ENCODE measurements at places on chromosomes 1 and 21.

- DNase-seq: no peak
These were observed 14.4 kb upstream of the ERVH48-1 start for GRCh38 chr21:42939582-42940413.

DNA sequence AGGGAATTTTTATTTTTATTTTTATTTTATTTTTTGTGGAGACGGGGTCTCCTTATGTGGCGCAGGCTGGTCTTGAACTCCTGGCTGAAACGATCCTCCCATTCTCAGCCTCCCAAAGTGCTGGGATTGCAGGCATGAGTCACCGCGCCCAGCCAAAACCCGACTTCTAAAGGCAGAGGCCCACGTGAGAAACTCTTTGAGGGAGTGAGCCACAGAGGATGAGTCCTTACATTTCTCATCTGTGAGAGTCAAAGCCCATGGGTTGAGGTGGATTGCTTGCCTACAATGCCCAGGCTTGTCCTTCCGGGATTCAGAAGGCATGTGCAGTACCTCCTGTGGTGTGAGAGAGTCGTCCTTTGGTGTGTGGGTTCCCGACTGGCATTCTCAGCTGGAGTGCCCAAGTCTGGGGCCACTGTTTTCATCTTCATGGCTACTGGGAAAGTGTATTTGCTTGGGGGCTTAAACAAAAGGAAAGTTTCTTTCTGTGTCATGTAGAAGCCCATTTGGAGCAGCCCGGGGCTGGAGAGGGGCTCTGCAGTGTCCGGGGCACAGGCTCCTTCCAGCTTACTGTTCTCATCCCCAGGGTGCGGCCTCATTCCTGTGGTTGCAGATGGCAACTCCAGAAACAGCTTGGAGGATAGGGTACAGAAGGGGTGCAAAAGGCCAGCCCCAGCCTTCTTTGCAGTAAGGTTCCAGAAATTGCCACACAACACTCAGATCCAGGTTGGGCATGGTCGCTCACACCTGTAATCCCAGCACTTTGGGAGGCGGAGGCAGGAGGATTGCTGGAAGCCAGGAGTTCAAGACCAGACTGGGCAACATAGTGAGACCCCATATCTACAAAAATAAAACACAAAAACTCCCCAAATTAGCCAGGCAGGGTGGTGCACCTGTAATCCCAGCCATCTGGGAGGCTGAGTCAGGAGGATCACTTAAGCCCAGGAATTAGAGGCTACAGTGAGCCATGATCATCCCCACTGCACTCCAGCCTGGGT, 29.4 kb upstream of the CSF3R start:
- DNase-seq: no peak

GRCh38 chr1:1353389-1354151, 4.4 kb upstream of the DVL1 start:
- DNase-seq: no peak

GRCh38 chr1:173418107-173418985, 58.8 kb upstream of the PRDX6 start:
- DNase-seq: no peak

DNA sequence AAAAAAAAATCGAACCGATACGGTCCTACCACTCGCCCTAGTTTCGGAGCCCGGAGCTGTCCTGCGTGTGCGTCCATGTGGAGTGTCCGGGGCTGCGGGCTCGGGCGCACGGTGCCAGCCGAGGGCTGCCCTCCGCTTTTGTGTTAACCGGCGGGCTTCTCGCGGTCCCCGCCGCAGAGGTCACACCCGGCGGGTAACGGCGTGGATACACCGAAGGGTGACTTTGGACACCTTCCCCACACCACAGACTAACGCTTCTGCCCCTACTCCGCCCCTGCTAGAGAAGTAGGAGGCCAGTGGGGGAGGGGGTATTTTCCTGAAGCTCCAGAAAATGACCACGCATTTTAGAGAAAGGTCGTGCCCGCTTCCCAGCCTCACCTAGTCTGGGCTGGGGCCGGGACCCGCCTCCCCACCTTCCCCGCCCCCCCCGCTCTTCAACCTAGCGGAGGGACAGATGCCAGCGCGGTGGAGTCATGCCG, 609 bp upstream of the ATF3 start:
- DNase-seq: no peak

- no peak for DNase-seq
These were observed 47.2 kb downstream of the C1orf21 start for GRCh38 chr1:184433956-184434502.

GRCh38 chr21:45071078-45071873, 3.1 kb upstream of the ADARB1 start:
- DNase-seq: no peak

DNA sequence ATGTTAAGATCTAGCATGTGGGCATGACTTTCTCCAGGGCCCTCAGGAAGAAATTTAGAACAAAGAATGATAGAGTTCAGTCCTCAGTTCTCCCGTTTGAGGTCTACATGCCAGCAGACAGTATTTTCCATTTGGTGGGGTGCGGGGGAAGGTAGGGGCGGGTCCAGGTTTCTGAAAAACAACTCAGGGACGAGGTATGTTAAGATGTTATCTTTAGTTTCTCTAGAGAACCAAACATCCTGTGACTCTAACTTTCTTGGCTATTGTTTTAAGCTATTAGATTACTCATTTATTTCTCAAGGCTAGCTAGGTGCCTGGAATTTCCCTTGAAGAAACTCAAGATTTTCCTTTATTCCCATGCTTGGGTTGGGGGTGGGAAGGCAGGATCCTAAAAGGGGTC, 42.3 kb upstream of the SYT14 start:
- DNase-seq: peak; percentile 29

GRCh38 chr1:107833061-107833460, 131.9 kb downstream of the VAV3 start:
- no peak for DNase-seq

DNA sequence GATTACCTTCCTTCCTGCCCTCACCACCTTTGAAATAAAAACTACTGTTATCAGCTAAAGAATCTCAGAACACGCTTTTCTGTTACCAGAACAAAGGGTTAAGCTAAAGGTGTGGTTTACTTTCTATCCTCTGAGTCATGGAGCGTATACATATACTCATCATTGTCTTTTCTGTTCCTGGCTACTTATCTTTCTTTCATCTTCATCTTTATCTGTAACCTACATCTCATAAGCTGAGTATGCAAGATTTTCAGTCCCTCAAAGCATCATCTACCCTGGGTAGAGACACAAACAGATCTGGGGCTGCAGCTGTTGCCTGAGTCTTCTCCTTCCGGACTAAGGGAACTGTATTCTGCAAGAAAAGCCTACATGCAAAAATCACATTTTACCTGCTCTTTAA, 75.6 kb downstream of the LMO4 start:
- DNase-seq: peak; percentile 45

- DNase-seq: no peak
These were observed 8.1 kb upstream of the SDHB start for GRCh38 chr1:17061892-17062291.

- DNase-seq: no peak
These were observed 426.3 kb upstream of the CHRM3 start for GRCh38 chr1:238960071-238960470.

DNA sequence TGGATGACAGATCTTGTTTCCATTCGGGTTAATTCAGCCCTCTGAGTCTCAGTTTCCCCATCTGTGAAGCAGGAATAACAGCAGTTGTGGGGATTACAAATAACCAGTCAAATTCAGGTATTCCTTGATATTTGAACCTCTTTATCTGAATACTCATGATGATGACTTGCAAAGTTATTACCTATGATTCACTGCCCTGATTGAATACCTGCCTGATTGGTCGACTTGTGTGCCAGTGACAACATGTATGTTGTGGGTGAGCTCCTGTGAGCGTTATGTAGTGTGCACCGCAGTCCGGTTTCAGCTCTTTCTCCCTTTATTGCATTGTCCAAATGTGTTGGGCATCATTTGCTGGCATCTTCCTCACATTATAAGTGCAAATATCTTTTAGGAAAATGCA, 9.5 kb upstream of the TMEM61 start:
- DNase-seq: no peak

- DNase-seq: no peak
These were observed 19.0 kb downstream of the SDC3 start for GRCh38 chr1:30889511-30889910.

DNA sequence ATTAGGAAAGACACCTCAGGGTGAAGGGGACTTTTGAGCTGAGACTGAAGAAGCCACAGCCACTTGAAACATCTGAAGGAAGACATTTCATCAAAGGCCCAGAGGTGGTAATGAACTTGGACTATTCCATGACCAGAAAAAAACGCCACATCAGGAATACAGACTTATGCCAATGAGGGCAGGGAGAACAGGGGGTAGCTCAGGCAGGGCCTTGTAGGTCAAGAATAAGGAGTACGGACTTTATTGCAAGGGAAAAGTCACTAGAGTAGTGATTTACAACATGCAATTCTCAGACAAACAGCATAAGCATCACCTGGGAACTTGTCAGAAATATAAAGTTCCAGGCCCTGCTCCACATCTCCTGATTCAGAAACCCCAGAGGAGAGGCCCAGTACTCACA, 11.8 kb downstream of the TP53BP2 start:
- DNase-seq: no peak

GRCh38 chr21:27647921-27648320, 681.0 kb upstream of the ADAMTS5 start:
- DNase-seq: no peak

DNA sequence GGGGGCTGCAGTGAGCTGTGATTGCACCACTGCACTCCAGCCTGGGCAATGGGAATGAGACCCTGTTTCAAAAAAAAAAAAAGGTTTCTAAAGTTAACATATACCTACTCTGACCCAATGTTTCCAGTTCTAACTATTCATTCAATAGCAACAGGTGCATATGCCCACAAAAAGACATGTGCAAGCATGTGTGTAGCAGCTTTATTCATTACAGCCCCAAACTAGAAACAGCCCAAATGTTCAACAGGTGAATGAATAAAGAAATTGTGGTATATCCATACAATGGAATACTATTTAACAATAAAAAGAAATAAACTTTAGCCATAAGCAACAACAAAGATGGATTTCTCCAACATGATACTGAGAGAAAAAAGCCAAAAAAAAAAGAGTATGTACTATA, 21.3 kb upstream of the CTPS1 start:
- DNase-seq: no peak

DNA sequence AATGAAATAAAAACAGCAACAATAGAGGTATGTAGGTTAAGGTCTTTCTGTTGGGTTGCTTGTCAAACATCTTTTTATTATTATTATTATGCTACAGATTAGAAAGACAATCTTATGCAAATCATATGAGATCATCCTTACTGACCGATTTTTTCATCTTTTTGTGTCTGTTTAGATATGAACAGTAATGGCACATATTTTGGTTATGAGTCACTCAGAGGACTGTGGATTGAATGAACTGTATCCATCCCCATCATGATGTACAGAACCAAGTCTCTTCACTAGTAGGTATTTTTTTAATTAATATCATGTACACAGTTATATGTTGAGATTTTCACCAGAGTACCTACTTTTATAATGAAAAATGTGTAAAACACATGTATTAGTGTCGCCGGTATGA, 159.1 kb downstream of the CHRM3 start:
- DNase-seq: no peak

DNA sequence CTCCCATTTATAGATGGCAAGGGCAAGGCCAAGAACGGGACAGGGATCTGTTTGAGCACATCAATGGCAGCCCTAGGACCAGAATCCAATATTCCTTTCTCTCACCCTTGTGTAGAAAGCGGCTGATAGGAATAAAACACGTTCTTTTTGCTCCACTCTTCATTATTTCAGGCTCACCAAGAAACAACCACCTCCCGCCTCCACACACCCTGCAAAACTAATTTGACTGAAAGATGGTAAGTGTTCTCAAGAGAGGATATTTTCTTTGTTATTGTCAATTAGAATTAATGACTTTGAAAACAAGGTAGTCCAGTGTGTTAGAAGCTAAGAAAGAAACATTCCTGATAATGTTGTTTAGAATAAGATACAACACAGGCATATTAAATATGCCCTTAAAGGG, 11.9 kb upstream of the KNCN start:
- DNase-seq: no peak

DNA sequence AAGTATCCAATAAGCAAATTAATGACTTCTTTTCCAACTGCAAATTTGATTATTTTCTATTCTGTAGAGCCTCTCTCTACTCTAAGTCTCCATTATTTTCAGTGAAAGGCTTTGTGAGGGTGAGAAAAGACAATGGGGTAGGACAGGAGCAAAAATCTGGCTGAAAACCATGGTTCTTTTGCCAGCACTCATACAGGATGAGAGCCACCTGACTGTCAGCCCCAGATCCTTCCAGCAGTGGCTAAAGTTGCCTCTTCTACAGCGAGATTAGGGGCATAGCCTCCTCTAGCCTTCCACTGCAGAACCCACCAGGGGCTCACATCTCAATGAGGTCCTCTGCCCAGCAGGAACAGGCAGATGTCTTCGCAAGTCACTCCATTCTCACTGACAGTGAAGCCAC, 23.7 kb downstream of the NMNAT2 start:
- no peak for DNase-seq

DNA sequence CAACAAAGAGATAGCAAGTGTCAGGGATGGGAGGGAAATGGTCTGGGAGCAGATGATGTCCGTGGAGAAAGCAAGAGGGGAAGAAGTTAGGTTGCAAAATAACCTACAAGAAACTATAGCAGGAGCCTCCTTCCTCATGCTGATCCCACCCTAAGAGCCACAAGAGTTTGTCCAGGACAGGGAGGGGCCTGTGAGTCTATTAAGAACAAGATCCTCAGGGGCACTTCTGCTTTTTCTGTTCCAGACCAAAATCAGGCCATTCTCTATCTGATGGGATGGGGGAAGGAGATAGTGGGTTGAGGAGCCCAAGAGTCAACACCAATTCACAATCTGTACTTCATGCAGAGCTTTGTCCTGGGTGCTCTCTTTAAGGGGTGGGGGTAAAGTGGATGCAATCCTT, 7.7 kb upstream of the ATP1A4 start:
- no peak for DNase-seq

GRCh38 chr1:233625087-233625486, 11.2 kb downstream of the KCNK1 start:
- DNase-seq: no peak

DNA sequence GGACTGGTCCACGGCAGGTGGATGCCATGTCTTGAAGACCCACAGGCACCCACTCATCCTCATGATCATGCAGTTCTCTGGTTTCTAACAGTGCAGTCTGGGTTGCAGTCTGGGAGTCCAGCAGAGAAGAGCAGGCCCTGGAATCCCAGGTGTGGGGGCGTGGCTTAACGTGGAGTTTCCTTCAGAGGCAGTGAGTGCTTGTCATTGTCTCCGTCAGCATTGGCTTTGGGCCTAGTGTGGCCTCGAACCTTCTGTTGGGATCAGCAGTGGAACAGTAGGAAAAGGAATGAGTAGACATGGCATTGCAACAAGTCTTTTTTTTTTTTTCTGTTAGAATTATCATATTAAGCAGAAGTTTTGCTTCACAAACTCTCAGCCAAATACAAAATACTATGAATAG, 12.8 kb downstream of the LGALS8 start:
- DNase-seq: no peak

DNA sequence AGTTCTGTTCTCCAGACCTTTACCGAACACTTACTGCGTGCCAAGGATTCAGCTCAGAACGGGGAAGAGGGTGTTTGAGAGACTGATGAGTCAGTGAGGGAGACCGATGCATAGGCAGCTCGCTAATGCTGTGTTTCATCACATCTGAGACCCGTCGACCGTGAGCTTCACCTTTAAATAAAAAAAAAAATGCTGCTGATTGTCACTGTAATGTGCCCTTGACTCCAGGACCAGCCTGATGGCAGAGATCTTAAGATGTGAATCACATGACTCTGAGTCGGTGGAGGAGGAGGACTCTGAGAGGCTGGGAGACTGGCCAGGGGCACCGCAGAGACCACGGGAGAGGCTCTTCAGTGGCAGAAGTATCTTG, 28.8 kb downstream of the SPSB1 start:
- no peak for DNase-seq

GRCh38 chr1:90841473-90841872, 124.4 kb upstream of the BARHL2 start:
- no peak for DNase-seq

Data from CD4-positive, CD25-positive, alpha-beta regulatory T cell (primary cell).